ENCODE measurements at places on chromosomes 1 and 21. TPM values are rescaled to one million over a fixed set of nuclear protein-coding genes. Genes with fewer than 3 reads are reported as not detected.

The LRRC40 gene
- 37.4 TPM for total RNA-seq

The TMEM54 gene
- 1.1 TPM for total RNA-seq

The CLDN14 gene
- not detected for total RNA-seq

DNA sequence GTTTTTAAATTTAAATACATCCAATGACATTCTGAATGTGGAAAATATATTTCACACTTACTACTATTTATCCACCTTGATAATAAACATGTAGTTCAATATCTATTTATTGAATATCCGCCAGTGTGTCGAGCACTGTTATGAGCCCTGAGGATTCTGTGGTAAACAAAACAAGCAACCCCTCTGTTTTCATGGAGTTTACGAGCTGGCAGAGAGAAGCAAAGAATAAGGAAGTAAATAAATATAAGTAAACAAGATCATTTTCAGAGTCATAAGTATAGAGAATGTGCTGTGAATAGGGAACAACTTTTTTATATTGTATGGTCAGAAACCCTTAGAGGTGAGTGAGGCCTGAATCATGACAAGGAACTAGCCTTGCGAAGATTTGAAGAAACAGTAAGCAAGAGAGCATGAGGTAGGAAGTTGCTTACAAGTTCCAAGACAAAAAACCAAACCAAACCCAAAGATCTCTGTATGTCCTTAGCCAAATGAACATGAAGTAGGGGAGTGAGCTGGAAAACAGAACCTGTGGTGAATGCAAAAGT, 6.4 kb upstream of the SERBP1 start:
- H3K27me3 ChIP-seq, result no peaks in the 10 kb centered on the region
- no peaks in the 10 kb centered on the region for H3K36me3 ChIP-seq
- no peak overlapping the region for H3K4me3 ChIP-seq
- peaks cover 11% of the 10 kb centered on the region for H3K4me1 ChIP-seq

DNA sequence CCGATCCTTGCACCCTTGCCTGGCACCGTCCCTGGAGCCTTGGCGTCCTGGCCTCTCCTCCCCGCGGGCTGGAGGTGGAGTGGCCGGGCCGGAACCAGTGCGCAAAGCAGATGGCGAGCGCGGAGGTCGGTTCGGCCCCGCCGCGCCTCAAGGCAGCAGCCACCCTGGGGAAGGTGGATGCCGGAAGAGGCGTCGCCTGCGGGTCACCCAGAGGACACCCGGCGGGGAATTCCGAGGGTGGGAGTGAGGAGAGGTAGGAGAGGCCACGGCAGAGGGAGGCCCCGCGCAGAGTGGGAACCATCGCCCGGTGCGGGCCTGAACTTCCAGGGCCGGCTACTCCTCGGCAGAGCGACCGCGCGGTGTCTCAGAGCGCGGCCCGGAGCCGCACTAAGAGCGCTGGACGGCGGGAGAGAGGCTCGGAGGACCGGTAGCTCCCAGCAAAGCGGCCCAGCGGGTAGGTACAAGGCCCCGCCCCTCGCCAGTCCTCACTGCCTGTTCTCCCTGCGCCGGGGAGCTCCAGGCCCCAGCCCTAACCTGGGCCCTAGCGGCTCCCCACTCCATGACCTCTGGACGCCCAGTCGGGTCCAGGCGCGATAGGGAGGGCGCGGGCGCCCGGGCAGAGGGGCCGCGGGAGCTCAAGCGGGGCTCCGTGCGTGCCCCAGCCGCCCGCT, at the start of gene RNF207:
RNF207 (plus strand) TSS at position 271 of the 671 bp plus-strand sequence. CDS start 417 bp downstream, outside the sequence.
- DNase-seq, result no peak
- H3K27me3 ChIP-seq, result no peaks in the 10 kb centered on the region
- no peak within 1 kb of the TSS for H3K4me3 ChIP-seq
- no peak within 1 kb of the TSS for H3K27ac ChIP-seq
- H3K36me3 ChIP-seq, result no peaks in the 10 kb centered on the region

GRCh38 chr1:229017091-229017490, 253.8 kb upstream of the RAB4A start:
- no peak overlapping the region for H3K4me3 ChIP-seq
- H3K36me3 ChIP-seq, result no peaks in the 10 kb centered on the region
- H3K27ac ChIP-seq, result no peak overlapping the region
- no peak for DNase-seq

The S100A7A gene
- not detected for total RNA-seq

GRCh38 chr1:185969524-185969991, 235.4 kb downstream of the HMCN1 start:
- DNase-seq, result no peak
- peaks cover 6% of the 10 kb centered on the region for H3K4me1 ChIP-seq
- H3K27me3 ChIP-seq, result no peaks in the 10 kb centered on the region
- no peaks in the 10 kb centered on the region for H3K36me3 ChIP-seq
- no peak overlapping the region for H3K4me3 ChIP-seq

- no peaks in the 10 kb centered on the region for H3K27me3 ChIP-seq
- no peaks in the 10 kb centered on the region for H3K36me3 ChIP-seq
- H3K27ac ChIP-seq, result no peak overlapping the region
- no peak for DNase-seq
- no peaks in the 10 kb centered on the region for H3K4me1 ChIP-seq
- H3K4me3 ChIP-seq, result no peak overlapping the region
These were observed 237.0 kb downstream of the MRPL39 start for GRCh38 chr21:25370311-25370744.

GRCh38 chr1:236416165-236416564, 22.1 kb downstream of the EDARADD start:
- no peaks in the 10 kb centered on the region for H3K4me1 ChIP-seq
- H3K27me3 ChIP-seq, result no peaks in the 10 kb centered on the region
- no peak overlapping the region for H3K27ac ChIP-seq
- no peak overlapping the region for H3K4me3 ChIP-seq
- H3K36me3 ChIP-seq, result no peaks in the 10 kb centered on the region

- no peak for DNase-seq
- no peak overlapping the region for H3K4me3 ChIP-seq
- no peak overlapping the region for H3K27ac ChIP-seq
- no peaks in the 10 kb centered on the region for H3K36me3 ChIP-seq
These were observed 304.3 kb upstream of the ESRRG start for GRCh38 chr1:217027403-217028080.

DNA sequence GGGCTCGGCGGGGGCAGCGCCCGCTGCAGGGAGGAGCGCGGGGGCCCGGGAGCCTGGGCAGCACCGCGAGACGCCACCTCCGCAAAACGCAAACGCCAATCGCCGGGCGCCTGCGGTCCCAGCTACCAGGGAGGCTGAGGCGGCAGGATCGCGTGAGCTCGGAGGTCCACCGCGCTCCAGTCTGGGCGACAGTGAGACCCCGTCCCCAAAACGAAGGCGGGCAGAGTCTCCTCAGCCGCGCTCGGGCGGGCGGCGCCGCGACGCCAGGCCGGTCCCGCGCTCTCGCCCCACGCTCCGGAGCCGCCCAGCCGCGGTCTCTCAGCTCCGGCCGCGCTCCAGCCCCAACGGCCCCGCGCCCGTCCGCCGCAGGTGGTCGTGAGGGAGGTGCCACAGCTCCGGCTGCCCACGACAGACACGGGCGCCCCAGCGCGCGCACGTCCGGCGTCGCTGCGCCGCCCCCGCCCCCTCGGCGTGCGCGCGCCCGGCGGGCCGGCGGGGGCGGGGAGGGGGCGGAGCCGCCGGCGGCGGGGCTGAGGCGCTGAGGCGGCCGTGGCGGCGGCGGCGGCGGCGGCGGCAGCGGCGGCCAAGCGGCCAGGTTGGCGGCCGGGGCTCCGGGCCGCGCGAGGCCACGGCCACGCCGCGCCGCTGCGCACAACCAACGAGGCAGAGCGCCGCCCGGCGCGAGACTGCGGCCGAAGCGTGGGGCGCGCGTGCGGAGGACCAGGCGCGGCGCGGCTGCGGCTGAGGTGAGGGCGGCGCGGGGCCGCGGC, at the start of gene ADARB1:
ADARB1 (plus strand) TSS at position 533 of the 770 bp plus-strand sequence. CDS start 97,077 bp downstream, outside the sequence.
- H3K4me1 ChIP-seq, result peaks cover 11% of the 10 kb centered on the region
- H3K36me3 ChIP-seq, result no peaks in the 10 kb centered on the region
- no peak within 1 kb of the TSS for H3K27ac ChIP-seq
- DNase-seq, result peak; percentile 86
- H3K27me3 ChIP-seq, result no peaks in the 10 kb centered on the region

- DNase-seq, result no peak
- no peaks in the 10 kb centered on the region for H3K27me3 ChIP-seq
- H3K36me3 ChIP-seq, result no peaks in the 10 kb centered on the region
- peaks cover 20% of the 10 kb centered on the region for H3K4me1 ChIP-seq
- H3K4me3 ChIP-seq, result no peak overlapping the region
These were observed 25.4 kb downstream of the EEIG2 start for GRCh38 chr1:108585313-108585712.

GRCh38 chr1:84190455-84190854, 46.4 kb downstream of the PRKACB start:
- H3K27ac ChIP-seq, result no peak overlapping the region
- 0 out of 2 replicates have a peak, but pooled peaks cover 7% of the 10 kb centered on the region for H3K36me3 ChIP-seq

DNA sequence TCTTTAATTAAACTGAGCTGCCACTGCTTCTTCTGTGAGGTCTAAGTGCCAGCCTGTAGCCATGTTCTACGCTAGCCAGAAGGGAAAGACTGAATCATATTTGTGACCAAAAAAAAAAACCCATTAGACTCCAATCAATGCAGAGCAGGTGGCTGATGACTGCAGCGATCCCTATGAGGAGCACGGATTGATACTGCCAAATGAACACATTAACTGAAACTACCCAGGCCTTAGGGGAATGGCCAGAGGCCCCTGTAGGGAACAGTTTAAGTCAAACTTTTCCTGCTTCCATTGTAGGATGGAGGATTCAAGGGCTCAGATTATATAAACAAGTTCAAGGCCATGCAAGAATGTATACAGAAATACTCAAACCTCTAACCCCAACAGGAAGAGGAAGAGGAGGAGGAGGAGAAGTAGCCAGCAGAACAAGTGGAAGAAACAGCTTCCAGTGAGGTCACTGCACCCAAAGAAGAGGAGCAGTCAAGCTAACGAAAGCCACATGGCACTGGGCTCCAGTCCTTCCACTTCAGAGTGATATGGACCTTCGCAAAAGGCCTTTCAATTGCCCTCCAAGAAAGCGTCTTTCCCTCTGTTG, 328.3 kb downstream of the SMYD3 start:
- no peaks in the 10 kb centered on the region for H3K36me3 ChIP-seq
- H3K27me3 ChIP-seq, result no peaks in the 10 kb centered on the region
- no peak overlapping the region for H3K27ac ChIP-seq
- no peak overlapping the region for H3K4me3 ChIP-seq
- H3K4me1 ChIP-seq, result peaks cover 33% of the 10 kb centered on the region

DNA sequence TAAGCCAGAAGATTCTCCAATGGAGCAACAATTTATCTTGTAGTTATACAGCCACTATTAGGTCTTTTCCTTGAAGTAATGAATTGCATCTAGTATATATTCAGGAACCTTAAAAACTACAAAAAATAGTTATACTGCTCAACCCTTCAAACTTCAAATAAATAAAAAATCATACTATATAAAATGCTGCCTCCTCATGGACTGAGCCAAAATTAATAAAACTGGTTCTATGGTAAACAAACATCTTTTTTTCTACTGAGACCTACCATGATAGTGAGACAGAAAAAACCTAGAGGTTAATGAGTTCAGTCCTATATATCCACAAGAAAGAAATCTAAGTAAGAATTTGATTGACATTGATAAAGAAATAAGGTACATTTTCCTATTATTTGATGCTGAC, 67.7 kb downstream of the GPATCH2 start:
- H3K27ac ChIP-seq, result no peak overlapping the region
- H3K4me3 ChIP-seq, result no peak overlapping the region
- peaks cover 7% of the 10 kb centered on the region for H3K4me1 ChIP-seq
- H3K27me3 ChIP-seq, result no peaks in the 10 kb centered on the region
- no peaks in the 10 kb centered on the region for H3K36me3 ChIP-seq

GRCh38 chr1:193703121-193703520, 516.7 kb upstream of the B3GALT2 start:
- H3K4me1 ChIP-seq, result no peaks in the 10 kb centered on the region
- no peak overlapping the region for H3K27ac ChIP-seq
- H3K4me3 ChIP-seq, result no peak overlapping the region
- DNase-seq, result no peak
- H3K36me3 ChIP-seq, result no peaks in the 10 kb centered on the region

GRCh38 chr21:18340387-18340942, 63.1 kb downstream of the TMPRSS15 start:
- H3K4me1 ChIP-seq, result no peaks in the 10 kb centered on the region
- H3K27me3 ChIP-seq, result no peaks in the 10 kb centered on the region
- H3K36me3 ChIP-seq, result no peaks in the 10 kb centered on the region
- DNase-seq, result no peak

DNA sequence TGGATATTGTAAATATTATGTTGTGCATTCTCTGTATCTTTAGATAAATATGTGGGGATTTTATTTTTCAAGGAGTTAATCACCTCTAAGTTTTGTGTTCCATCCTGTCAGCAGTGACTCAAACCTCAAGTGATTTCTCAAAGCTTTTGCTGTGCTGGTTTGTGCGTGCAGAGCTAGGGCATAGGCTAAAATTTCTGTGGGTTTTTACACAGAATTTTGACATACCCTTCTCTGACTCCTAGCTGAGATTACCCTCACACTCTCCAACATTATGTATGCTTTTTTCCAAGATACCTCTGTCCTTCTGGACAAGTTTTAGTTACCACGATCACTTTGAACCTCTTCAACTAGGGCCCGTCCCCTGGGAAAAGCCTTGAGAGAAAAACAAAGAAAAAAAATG, 384.9 kb downstream of the NCAM2 start:
- H3K4me3 ChIP-seq, result no peak overlapping the region
- no peak for DNase-seq
- H3K27me3 ChIP-seq, result no peaks in the 10 kb centered on the region
- no peak overlapping the region for H3K27ac ChIP-seq
- no peaks in the 10 kb centered on the region for H3K4me1 ChIP-seq
- H3K36me3 ChIP-seq, result no peaks in the 10 kb centered on the region

The TSPEAR gene
- not detected for total RNA-seq

DNA sequence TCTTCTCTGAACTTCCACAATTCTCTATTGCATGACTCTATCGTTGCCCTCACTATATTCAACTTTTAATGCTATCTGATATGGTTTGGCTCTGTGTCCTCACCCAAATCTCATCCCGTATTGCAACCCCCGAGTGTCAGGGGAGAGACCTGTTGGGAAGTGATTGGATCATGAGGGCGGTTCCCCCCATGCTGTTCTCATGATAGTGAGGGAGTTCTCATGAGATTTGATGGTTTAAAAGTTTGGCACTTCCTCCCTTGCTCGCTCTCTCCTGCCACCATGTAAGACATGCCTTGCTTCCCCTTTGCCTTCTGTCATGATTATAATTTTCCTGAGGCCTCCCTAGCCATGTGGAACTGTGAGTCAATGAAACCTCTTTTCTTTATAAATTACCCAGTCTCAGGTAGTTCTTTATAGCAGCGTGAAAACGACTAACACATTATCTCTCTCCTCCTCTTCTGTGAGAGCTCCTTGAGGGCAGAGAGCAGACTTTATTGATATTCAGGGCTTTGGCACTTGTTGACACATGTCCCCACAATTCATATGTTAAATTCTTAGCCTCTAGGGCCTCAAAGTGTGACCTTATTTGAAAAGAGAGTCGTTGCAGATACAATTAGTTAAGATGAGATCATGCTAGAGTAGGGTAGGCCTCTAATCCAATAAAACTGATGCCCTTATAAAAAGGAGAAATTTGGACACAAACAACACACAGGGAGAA, 52.1 kb downstream of the ADCY10 start:
- peaks cover 11% of the 10 kb centered on the region for H3K4me1 ChIP-seq
- DNase-seq, result no peak
- H3K27ac ChIP-seq, result no peak overlapping the region
- H3K4me3 ChIP-seq, result no peak overlapping the region

The PTCH2 gene
- total RNA-seq, result 0.04 TPM

GRCh38 chr1:247332215-247332622, 552 bp upstream of the ZNF496 start:
- H3K36me3 ChIP-seq, result peaks cover 34% of the 10 kb centered on the region
- H3K27ac ChIP-seq, result peak overlapping the region; percentile 61
- peaks cover 30% of the 10 kb centered on the region for H3K4me1 ChIP-seq
- peak; percentile 88 for DNase-seq

GRCh38 chr21:35015435-35016024, 33.6 kb downstream of the RUNX1 start:
- H3K36me3 ChIP-seq, result no peaks in the 10 kb centered on the region
- no peaks in the 10 kb centered on the region for H3K27me3 ChIP-seq
- no peak overlapping the region for H3K4me3 ChIP-seq
- H3K27ac ChIP-seq, result no peak overlapping the region

All from Karpas-422 (cell line).